ENCODE measurements at places on chromosomes 12 and 14. TPM values are rescaled to one million over a fixed set of nuclear protein-coding genes. Genes with fewer than 3 reads are reported as not detected.

The TNFRSF1A gene
- 16.5 TPM for total RNA-seq

The ANO4 gene
- total RNA-seq, result not detected

The AQP6 gene
- total RNA-seq, result not detected

The CAPZA3 gene
- total RNA-seq, result not detected

The NPFF gene
- total RNA-seq, result not detected

- H3K4me3 ChIP-seq, result peak overlapping the region; percentile 99
- H3K27ac ChIP-seq, result peak overlapping the region; percentile 90
- no peak for DNase-seq
- peaks cover 34% of the 10 kb centered on the region for H3K4me1 ChIP-seq
- no peaks in the 10 kb centered on the region for H3K36me3 ChIP-seq
Observed at GRCh38 chr12:57844709-57845477, 1.6 kb downstream of the CTDSP2 start.

DNA sequence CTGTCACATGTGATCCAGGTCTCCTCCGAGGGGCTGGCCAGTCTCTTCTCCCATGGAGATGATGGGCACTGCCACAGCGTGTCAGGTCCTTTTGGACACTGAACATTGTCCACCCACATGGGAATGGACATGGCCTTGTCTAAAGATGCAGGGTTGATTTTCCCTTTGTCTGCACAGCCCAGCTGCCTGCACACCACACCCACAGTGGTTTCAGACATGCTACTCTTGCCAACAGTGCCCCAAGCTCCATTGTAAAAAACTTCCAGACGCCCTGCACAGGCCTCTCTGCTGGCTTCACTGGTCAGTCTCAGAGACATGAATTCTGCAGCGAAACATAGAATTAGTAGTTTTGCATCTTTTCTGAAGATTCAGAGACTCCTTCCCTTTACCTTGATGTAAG, 18.5 kb downstream of the CD163 start:
- H3K27ac ChIP-seq, result no peak overlapping the region
- DNase-seq, result no peak
- H3K4me3 ChIP-seq, result no peak overlapping the region
- no peaks in the 10 kb centered on the region for H3K27me3 ChIP-seq

DNA sequence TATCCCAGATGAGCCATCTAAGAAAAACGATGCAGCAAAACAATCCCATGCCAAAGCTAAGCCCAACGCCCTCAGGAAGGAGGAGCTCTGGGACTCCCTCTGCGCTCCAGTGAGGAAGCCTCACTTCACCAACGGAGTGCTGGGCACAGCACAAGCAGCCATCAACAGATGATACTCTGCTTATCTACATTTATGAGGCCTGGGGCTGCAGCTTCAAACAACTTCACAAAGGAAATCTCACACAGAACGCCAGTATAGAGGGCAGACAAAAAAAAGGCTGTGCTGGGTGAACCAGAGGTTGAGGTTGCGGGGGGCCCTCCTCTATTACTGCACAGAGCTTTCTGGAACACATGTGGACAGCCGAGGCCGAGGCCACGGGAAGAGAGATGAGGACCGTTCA, 34.9 kb upstream of the GPR68 start:
- H3K4me1 ChIP-seq, result no peaks in the 10 kb centered on the region
- no peak for DNase-seq
- H3K27ac ChIP-seq, result no peak overlapping the region
- no peaks in the 10 kb centered on the region for H3K27me3 ChIP-seq
- H3K4me3 ChIP-seq, result no peak overlapping the region

DNA sequence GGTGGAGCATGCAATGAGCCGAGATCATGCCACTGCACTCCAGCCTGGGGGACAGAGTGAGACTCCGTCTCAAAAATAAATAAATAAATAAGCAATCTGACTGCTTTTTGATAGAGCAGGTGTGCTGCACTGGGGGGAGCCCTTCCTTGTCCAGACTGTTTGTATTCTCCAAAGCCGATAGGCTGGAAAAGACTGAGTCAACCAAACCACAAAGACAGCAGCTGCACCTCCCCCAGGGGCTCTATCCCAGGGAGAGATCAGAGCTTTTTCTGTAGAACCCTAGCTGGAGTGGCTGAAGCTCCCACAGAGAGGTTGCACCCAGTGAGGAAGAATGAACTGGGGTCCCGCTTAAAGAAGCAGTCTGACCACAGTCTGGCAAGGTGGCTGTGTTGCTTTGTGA, 45.8 kb upstream of the LALBA start:
- no peak overlapping the region for H3K27ac ChIP-seq
- H3K27me3 ChIP-seq, result no peaks in the 10 kb centered on the region
- no peak overlapping the region for H3K4me3 ChIP-seq
- H3K4me1 ChIP-seq, result no peaks in the 10 kb centered on the region
- no peak for DNase-seq

- H3K27me3 ChIP-seq, result no peaks in the 10 kb centered on the region
- H3K36me3 ChIP-seq, result no peaks in the 10 kb centered on the region
- H3K4me1 ChIP-seq, result peaks cover 4% of the 10 kb centered on the region
- DNase-seq, result no peak
- peak overlapping the region; percentile 98 for H3K27ac ChIP-seq
- H3K4me3 ChIP-seq, result peak overlapping the region; percentile 86
Observed at GRCh38 chr12:68613209-68613904, 2.7 kb downstream of the RAP1B start.

DNA sequence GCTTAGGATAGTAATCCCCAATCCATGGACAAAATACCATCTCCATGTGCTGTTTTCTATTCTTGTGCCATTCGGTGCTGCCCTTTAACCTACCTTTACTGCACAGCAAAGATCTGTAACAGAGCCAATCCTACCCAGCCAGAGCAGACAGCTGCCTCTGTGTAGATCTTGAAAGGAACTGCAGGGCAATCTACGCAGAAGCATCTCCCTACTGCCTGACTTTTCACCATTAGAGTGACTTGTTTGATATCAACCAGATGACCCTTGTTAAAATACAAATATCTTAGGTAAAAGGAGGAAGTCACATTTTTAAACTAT, 33.9 kb upstream of the PPM1A start:
- H3K4me1 ChIP-seq, result peaks cover 37% of the 10 kb centered on the region
- H3K36me3 ChIP-seq, result no peaks in the 10 kb centered on the region
- no peak for DNase-seq
- no peaks in the 10 kb centered on the region for H3K27me3 ChIP-seq
- 0 out of 2 replicates have a peak overlapping the region, but pooled peaks have one; percentile 13 for H3K27ac ChIP-seq
- no peak overlapping the region for H3K4me3 ChIP-seq

DNA sequence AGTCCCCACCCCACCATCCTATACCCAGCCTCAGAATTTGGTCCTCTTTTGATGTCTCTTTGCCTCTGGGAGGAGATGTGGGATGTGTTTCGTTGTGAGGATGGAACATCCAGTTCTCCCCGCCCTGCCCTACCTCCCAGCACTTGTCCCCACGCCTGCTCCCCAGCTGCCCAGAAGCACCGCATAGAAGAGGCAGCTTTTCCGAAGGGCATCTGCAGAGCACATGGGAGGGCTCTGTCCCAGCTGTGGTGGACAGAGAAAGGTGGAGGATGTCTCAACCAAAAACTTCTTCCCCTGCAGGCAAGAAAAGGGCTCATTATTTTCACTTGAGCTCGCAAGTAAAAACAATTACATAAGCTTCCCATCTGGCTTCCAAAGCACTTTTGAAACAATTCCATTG, 302.6 kb downstream of the PCNX1 start:
- no peak overlapping the region for H3K4me3 ChIP-seq
- H3K27ac ChIP-seq, result no peak overlapping the region
- no peaks in the 10 kb centered on the region for H3K27me3 ChIP-seq
- no peak for DNase-seq

DNA sequence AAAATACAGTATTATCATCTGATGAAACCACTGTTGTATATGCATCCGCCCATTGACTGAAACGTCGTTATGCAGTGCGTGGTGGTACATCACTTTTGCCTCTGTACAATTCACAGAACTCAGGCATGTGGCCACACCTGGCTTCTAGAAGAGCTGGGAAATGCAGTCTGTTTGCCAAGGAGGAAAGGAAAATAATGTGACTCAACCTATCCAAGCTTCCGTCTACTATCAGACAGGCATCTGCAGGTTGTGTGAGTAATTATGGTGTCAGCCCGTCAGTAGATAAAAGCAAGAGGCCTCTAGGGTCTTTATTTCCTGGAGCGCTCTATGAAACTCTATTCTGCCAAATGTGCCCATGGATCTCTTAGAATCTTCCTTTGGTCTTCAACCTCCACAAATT, 111.6 kb downstream of the BBS10 start:
- no peak overlapping the region for H3K4me3 ChIP-seq
- no peaks in the 10 kb centered on the region for H3K4me1 ChIP-seq
- H3K27me3 ChIP-seq, result no peaks in the 10 kb centered on the region
- no peak overlapping the region for H3K27ac ChIP-seq

DNA sequence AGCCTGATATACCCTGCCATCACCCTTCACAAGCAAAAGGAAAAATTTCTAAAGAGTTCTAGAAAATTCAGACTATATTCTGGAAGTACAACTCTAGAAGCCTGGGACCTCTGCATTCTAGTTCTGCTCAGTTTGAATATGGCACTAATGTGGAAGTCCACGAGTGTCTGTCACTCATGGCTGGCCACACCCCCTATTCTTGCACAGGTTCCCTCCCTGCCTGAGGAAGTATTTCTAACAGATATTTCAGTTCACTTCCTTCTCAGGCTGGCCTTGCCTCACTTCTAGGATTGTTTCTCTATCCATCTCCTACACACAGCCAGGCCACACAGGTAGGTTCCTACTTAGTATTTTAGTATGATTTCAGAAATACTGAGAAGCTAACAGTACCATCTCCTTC, 67.4 kb downstream of the PHLDA1 start:
- no peak overlapping the region for H3K4me3 ChIP-seq
- no peak for DNase-seq
- no peaks in the 10 kb centered on the region for H3K4me1 ChIP-seq
- H3K27me3 ChIP-seq, result no peaks in the 10 kb centered on the region

DNA sequence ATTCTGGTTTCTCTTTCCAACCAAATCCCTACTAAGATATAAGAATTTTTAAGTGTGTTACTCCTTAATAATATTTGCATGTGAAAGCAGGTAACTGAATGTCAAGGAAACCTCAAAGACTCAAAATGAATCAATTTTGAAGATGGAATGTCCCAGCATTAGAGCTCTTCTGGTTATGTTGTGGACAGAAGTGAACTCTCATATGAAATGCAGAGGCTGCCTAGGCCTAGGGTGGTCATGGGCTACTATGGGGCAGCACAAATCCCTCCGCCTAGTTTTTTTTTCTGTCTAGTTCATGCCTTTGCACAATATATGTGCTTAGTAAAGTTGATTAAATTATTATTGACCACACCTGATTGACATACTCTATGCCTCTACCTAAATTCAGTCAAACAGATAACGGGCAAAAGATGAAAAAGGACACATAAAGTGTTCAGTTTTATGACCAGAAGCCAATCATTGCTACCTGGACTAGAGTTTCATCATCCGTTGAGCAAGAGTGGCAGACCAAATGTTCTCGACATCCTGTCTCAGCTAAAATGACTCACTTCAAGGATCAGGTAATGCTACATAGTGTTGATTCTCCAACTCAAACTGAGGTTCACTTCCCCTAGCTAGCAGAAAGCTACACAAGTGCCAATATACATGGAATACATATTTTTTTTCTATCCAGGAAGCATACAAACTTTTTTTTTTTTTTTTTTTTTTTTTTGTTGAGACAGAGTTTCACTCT, 1211.4 kb downstream of the VRK1 start:
- no peaks in the 10 kb centered on the region for H3K4me1 ChIP-seq
- H3K36me3 ChIP-seq, result no peaks in the 10 kb centered on the region
- no peak overlapping the region for H3K4me3 ChIP-seq
- H3K27ac ChIP-seq, result no peak overlapping the region
- no peak for DNase-seq
- no peaks in the 10 kb centered on the region for H3K27me3 ChIP-seq

- H3K4me3 ChIP-seq, result no peak overlapping the region
- no peak for DNase-seq
- no peak overlapping the region for H3K27ac ChIP-seq
Observed at GRCh38 chr12:103827911-103828391, 13.1 kb downstream of the NT5DC3 start.

- no peaks in the 10 kb centered on the region for H3K27me3 ChIP-seq
- no peak overlapping the region for H3K4me3 ChIP-seq
- no peaks in the 10 kb centered on the region for H3K36me3 ChIP-seq
- peak; percentile 9 for DNase-seq
- H3K27ac ChIP-seq, result peak overlapping the region; percentile 68
- H3K4me1 ChIP-seq, result peaks cover 3% of the 10 kb centered on the region
Observed at GRCh38 chr14:34931206-34931605, 51.6 kb upstream of the SRP54 start.
